ENCODE measurements at places on chromosomes 11 and 22. TPM values are rescaled to one million over a fixed set of nuclear protein-coding genes. Genes with fewer than 3 reads are reported as not detected.

Gene MUC15
- 4.6 TPM for total RNA-seq

Gene NCAPH2
- total RNA-seq = 36.1 TPM

Gene LDHA
- 285 TPM for total RNA-seq

Gene KCNJ5
- 4.0 TPM for total RNA-seq
